ENCODE measurements at places on chromosomes 4 and X. TPM values are rescaled to one million over a fixed set of nuclear protein-coding genes. Genes with fewer than 3 reads are reported as not detected.

Gene HTRA3
- 15.5 TPM for total RNA-seq

- H3K4me1 ChIP-seq, result no peaks in the 10 kb centered on the region
- no peaks in the 10 kb centered on the region for H3K36me3 ChIP-seq
- H3K27ac ChIP-seq, result no peak overlapping the region
These were observed 341.4 kb downstream of the DHRSX start for GRCh38 chrX:2159393-2159792.

DNA sequence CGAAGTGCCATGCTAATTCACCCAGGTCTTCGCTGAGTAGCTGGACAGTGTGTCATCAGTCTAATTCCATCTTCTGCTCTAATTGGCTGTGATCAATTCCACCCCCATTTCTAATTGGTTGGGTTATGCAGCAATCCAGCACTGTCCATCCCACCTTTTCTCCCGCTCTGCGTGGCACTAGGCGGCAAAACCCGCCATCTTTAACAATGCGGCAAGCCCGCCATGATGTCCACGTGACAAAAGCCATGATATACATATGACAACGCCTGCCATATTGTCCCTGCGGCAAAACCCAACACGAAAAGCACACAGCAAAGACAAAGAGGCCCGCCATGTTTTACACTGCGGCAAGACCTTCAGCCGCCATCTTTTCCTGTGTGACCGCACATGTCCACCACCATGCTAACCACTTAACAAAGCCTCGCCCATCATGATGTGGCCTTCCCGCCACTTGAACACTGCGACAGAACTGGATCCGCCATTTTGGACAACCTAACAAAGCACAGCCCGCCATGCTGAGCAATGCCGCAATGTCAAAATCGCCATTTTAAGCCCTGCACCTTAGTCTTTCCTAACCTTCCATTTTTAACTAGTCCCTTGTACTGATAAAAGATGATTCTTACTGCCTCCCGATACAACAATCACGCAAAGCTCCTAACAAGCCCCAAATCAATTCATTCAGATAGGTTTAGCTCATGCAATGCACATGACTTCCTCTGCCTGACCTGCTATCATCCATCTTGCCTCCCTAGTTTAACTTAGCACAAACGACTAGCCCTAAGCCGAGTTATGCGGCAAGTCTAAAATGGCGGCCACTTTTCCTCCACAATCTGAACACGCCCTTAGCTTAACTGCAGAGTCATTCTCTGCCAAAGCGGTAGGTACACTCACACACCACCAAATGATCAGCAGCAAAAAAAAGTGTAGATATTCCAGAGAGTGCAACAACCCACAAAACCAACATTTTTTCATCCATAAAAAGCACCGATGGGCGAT lies 288.3 kb downstream of the CHIC1 start:
- no peaks in the 10 kb centered on the region for H3K4me1 ChIP-seq
- no peak overlapping the region for H3K27ac ChIP-seq

Gene HTR2C
- not detected for total RNA-seq

DNA sequence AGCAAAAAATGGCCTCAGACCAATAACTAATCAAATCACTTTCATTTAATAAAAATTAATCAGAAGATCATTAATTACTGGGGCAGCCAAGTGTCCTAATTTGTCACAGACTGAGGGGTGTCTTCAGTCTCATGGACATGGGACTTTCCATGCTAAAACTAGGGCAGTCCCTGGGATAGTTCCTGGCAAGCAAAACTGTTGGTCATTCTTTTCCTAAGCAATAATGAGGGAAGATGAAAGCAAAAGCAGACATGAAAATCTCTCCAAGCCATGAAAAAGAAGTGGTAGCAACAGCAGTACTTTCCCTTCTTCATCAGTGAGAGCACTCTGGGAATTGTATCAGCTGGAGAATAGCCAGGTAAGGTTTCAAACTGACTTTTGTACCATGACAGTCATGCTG lies 3.7 kb upstream of the ANTXR2 start:
- peaks cover 15% of the 10 kb centered on the region for H3K4me1 ChIP-seq
- no peaks in the 10 kb centered on the region for H3K36me3 ChIP-seq
- H3K27ac ChIP-seq, result no peak overlapping the region
- DNase-seq, result no peak
- no peak overlapping the region for H3K4me3 ChIP-seq

Gene LRIT3
- 0.12 TPM for total RNA-seq

DNA sequence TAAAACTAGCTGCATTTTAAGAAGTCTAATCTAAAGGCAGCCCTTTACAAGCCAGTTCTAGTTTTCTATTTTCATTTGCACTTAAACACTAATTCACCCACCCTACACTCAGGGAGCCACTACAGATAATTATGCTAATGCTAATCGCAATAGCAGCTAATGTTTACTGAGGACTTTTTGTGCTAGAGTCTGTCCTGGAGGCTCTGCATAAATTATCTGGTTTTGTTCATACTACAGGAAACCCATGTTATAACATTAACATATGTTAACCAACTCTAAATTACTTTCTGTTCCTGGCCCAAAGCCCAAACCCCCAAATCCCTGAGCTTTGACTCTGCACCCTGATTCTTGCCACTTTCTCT lies 480 bp upstream of the RADX start:
- no peak for DNase-seq
- no peaks in the 10 kb centered on the region for H3K27me3 ChIP-seq
- H3K27ac ChIP-seq, result peak overlapping the region; percentile 31
- peak overlapping the region; percentile 58 for H3K4me3 ChIP-seq
- H3K36me3 ChIP-seq, result no peaks in the 10 kb centered on the region
- no peaks in the 10 kb centered on the region for H3K4me1 ChIP-seq

DNA sequence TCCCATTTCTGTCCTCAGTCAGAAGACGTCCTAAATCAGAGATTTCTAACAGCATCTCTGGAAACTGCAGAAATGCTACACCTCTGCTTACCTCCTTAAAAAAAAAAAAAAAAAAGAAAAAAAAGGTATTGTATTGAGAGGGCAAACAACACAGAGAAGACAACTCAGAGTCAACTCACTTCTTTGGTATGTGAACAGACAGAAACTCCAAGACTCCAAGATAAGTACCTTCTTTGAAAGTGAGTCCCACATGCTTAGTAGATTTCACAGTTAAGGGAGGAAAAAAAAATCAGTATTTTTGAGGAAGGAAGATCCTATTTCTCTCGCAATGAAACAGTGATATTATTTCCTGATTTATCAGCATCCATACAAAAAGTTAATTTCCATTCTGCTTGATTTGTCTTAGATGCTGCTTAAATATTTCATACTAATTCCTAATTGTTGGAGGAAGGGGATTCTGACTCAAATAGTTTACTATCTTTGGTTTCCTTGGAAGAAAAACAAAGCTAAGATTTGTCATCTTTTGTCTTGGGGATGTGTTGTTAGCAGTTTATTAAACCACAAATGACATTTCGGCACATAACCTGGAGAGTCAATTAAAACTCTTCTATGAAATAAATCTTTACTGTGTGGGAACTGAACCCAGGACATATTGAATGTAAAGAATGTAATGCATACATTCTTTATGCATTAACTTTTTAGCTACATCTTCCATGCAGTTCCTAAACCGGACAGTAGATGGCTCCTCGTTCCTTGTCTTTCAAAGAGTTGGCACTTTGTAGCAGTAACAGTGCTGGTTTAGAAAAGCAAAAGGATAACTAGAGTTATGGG lies 4.7 kb downstream of the RASGEF1B start:
- no peaks in the 10 kb centered on the region for H3K27me3 ChIP-seq
- no peak for DNase-seq
- H3K4me1 ChIP-seq, result peaks cover 60% of the 10 kb centered on the region
- no peak overlapping the region for H3K27ac ChIP-seq

Gene RBM46
- not detected for total RNA-seq

Gene FGD1
- total RNA-seq, result 3.2 TPM

Gene MAGED4B
- 6.4 TPM for total RNA-seq

GRCh38 chr4:102693262-102693850 lies 67.4 kb downstream of the MANBA start:
- H3K27ac ChIP-seq, result no peak overlapping the region
- no peaks in the 10 kb centered on the region for H3K27me3 ChIP-seq
- H3K36me3 ChIP-seq, result peaks cover 20% of the 10 kb centered on the region
- H3K4me1 ChIP-seq, result peaks cover 6% of the 10 kb centered on the region

Gene TBC1D8B
- 7.4 TPM for total RNA-seq

Gene IRAK1
- 73.1 TPM for total RNA-seq

DNA sequence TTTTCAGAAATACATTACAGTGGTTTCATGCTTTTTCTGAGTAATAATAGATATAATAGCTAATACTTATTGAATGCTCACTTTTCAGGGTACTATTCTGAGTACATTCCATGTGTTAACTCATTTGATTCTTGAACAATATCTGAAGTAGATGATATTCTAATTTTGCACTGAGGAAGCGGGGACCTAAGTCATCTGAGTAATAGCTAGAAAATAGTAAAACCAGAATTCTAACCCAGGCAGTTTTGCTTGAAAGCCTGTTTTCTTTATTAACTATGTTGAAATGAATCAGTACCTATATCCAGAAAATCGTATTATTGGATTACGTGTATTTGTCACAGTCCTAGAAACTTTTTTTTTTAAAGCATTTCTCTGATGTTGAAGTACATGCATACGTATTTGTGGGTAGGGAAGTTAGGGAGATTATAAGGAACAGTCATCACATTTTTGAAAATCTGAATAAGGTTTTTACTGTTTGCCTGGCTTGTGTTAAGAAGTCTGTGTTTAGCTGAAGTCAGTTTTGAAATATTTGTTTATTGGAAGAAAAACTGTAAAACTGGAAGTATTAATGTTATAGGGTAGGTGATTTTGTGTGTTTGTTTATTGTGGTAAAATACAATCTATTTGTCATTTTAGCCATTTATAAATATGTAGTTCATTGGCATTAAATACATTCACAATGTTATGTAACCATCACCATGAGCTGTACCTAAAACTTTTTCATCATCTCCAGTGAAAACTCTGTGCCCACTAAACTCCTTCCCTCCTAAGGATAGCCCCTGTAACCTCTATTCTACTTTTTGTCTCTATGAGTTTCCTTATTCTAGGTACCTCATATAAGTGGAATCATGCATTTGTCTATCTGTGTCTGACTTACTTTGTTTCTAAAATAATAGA lies 55.3 kb downstream of the FIP1L1 start:
- H3K4me3 ChIP-seq, result no peak overlapping the region
- H3K36me3 ChIP-seq, result peaks cover 80% of the 10 kb centered on the region
- no peak overlapping the region for H3K27ac ChIP-seq

DNA sequence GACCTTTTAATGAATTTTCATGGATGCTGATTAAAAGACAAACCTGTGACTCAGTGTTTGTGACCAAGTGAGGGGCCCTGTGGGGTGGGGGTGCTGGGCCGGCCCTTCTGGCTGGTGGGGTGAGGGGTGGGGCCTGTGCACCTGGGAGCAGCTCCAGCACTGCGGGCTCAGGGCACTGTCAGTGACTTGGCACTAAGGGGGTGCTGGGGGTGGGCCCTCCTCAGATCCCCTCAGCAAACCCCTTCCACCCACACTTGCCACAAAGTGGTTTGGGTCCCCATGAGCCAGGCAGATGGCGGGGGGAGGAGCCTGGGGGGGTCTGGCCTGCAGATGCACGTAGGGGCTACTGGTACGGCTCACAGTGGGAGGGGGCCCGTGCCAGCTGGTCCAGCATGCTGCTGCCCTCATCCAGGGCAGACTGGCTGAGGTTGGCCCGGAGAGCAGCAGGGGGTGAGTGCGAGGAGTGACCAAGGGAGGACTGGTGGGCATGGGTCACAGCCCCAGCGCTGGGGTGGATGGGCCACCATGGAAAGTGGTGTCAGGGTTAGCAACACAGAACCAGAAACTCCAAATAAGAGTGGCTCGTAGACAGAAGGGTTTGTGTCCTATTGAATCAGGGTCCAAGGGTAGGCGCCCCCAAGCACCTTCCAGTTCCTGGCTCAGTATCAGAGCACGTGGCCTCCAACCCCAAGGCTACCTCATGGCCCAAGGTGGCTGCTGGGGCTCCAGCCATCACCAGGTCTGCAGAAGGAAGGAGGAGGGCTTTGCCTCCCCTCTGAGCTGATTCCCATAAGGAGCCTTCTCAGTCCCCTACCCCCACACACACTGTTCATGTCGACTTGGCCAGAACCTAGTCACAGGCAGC lies 10.1 kb downstream of the NKX1-1 start:
- H3K4me1 ChIP-seq, result no peaks in the 10 kb centered on the region
- peaks cover 15% of the 10 kb centered on the region for H3K36me3 ChIP-seq
- DNase-seq, result peak; percentile 37
- no peak overlapping the region for H3K4me3 ChIP-seq

Gene SLC16A2
- 7.2 TPM for total RNA-seq

Gene GC
- total RNA-seq, result 0.86 TPM

Gene HSFX4
- not detected for total RNA-seq

Gene SYTL4
- total RNA-seq, result 15.3 TPM

Gene RNF4
- 39.3 TPM for total RNA-seq

- no peaks in the 10 kb centered on the region for H3K36me3 ChIP-seq
- no peak overlapping the region for H3K27ac ChIP-seq
- no peak overlapping the region for H3K4me3 ChIP-seq
- DNase-seq, result no peak
- no peaks in the 10 kb centered on the region for H3K27me3 ChIP-seq
These were observed 155.9 kb upstream of the WDR1 start for GRCh38 chr4:10272511-10272910.

Gene PLAC1
- not detected for total RNA-seq

GRCh38 chr4:122346036-122346435 lies 32.8 kb upstream of the ADAD1 start:
- DNase-seq, result no peak
- H3K27ac ChIP-seq, result no peak overlapping the region
- no peaks in the 10 kb centered on the region for H3K27me3 ChIP-seq
- H3K4me1 ChIP-seq, result no peaks in the 10 kb centered on the region

DNA sequence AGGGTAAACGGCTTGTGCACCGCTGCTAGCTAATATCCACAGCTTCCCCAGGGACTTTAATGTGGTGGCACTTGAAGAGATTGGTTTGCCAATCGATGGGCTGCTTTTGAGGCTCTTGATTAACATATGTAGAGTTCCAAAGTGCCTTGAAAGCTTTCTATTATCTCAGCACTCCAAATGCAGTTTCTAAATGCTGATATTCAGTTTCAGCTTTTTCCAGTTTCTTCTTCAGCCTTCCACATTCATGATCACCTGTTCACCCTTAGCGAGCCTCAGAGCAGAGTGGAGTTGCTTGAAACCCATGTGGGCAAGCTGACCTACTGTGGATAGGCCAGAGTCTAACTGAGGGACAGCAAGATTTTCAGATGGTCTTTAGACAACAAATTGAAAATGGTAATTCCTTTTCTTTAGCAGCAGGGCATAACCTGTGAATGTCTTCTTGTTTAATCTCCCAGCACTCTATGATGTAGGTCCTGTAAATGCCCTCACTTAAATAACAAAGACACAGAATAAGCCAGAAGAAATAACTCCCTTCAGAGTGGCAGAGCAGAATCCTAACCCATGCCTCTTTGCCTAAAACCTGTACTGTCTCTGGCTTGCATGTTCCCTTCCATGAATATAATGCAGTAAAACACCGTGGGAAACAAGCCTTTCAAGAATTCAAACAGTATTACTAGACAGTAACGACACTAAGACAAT lies 99.8 kb downstream of the TSPAN5 start:
- H3K4me3 ChIP-seq, result no peak overlapping the region
- no peaks in the 10 kb centered on the region for H3K27me3 ChIP-seq
- H3K36me3 ChIP-seq, result no peaks in the 10 kb centered on the region
- no peak overlapping the region for H3K27ac ChIP-seq

Gene USP17L24
- not detected for total RNA-seq
